ENCODE measurements at places on chromosomes 7 and 10. TPM values are rescaled to one million over a fixed set of nuclear protein-coding genes. Genes with fewer than 3 reads are reported as not detected.

Gene AZGP1
- not detected for total RNA-seq

Gene TCTN3
- total RNA-seq, result 43.8 TPM

Gene CUBN
- total RNA-seq, result 2.1 TPM

- no peak for DNase-seq
Measured at GRCh38 chr7:134931487-134931886, 54.8 kb upstream of the AGBL3 start.

GRCh38 chr7:43771573-43771972, 13.1 kb downstream of the BLVRA start:
- DNase-seq, result no peak

Gene SPDYE6
- not detected for total RNA-seq

DNA sequence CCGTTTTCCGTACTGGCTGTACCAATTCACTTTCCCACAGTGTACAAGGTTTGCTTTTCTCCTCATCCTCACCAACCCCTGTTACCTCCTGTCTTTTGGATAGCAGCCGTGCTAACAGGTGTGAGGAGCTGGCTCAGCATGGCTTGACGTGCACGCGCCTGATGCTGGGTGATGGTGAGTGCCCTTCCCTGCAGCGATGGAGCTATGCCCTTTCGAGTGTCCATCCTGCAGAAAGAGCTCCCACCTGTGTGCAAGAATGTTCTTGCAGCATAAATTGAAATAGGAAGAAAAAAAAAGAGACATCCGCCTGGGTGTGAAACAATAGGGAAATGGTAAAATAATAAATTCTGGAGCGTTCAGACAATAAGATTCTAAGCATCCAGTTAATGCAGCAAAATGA, 9.5 kb upstream of the UBE3C start:
- no peak for DNase-seq

GRCh38 chr10:2964632-2965296, 102.6 kb upstream of the PFKP start:
- DNase-seq, result no peak

DNA sequence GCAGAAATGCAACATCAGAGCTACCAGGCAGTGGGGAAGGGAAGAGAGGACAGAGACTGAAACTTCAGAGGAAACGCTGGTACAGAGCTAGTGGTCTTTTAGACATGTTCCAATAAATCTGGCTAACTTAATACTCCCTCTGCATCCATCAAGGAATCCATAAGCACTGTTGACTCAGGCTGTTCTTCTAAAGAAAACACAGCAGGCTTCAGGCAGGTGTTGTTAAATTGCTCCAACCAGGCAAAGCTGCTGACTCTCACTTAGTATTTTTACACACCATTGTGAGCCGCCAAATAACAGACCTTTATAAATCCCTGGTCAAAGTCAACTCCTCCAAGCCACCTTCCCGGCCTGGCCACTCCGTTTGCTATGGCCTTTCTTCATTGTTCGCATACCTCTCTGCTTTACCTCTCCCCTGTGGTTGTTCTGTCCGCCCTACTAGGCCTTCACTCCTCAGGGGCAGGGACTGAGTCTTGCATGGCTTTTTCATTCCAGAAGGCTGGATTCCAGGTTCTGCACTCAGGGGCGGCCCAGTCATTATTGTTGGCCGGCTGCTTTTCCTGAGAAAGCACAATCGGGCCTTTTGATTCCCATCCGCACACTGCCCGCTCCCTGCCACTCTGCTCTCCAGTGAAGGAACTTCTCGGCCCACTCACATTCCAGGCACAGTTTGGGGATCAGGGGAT, 18.4 kb downstream of the CREB3L2 start:
- no peak for DNase-seq

Gene PKD1L1
- 2.6 TPM for total RNA-seq

GRCh38 chr10:127153181-127153580, 43.2 kb downstream of the INSYN2A start:
- no peak for DNase-seq

Gene CCL26
- total RNA-seq, result 0.58 TPM

Gene HERC4
- 57.2 TPM for total RNA-seq

Gene GARIN1A
- total RNA-seq, result 0.05 TPM

Gene LRRC61
- total RNA-seq, result 1.7 TPM

GRCh38 chr7:105841866-105842265, 34.5 kb downstream of the ATXN7L1 start:
- no peak for DNase-seq

DNA sequence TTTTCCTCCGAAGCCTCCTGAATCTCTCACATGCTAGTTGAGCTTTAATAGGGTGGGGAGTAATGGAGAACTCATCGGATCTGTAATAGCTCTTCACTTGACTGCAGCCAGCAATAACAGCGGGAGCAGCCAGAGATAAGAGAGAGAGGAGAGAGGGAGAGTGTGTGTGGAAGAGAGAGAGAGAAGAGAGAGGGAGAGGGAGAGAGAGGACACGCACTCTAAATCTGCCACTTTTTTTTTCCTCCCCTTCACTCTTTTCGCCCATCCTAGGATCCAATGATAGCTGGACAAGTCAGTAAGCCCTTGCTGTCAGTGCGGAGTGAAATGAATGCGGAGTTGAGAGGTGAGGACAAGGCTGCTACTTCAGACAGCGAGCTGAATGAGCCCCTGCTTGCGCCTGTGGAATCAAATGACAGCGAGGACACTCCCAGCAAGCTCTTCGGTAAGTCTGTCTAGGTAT, 107.9 kb downstream of the POU6F2 start:
- no peak for DNase-seq

Gene HOXA4
- 6.8 TPM for total RNA-seq

Gene NODAL
- not detected for total RNA-seq

DNA sequence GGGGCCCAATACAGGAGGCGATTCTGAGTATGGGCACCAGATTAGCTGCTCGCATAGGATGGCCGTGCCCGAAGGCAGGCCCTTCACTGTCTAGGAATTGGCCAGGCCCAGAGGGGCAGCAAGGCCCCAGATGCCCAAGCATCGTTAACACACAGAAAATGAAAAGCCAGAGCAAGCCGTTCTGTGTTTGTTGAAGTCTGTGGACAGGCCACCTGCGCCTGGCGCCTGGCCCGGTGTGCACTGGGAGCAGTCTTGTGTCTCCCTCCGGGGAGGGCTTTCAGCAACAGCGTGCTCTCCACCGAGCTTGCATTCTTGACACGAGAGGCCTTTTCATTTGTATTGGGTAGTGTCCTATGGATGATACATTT, 34.5 kb upstream of the TTYH3 start:
- no peak for DNase-seq

DNA sequence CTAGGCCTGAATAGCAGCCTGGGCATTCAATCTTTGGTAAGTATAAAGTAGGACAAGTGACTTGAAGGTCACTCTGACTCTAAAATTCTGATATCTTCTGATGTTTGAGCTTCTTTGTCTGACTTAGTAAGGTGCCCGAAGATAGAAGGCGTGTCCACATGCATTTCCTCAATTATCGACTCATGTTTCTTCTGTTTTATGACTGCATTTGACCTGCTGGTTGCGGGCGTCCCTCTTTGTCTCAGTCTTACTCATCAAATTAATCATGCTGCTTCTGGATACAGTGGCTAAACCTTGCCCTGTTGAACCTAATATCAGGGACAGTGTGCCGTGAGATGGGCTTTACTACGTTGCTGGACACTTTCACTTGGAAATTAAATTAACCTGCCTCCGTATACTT, 534.1 kb downstream of the SDK1 start:
- DNase-seq, result no peak

Gene IKZF1
- total RNA-seq, result not detected

GRCh38 chr7:81209059-81209458, 290.2 kb upstream of the SEMA3C start:
- DNase-seq, result no peak

GRCh38 chr10:69446229-69446628, 5.0 kb upstream of the TSPAN15 start:
- no peak for DNase-seq

GRCh38 chr10:28822719-28823464, 145.6 kb downstream of the BAMBI start:
- no peak for DNase-seq

GRCh38 chr10:43256531-43257346, 10.1 kb downstream of the RASGEF1A start:
- DNase-seq, result no peak

DNA sequence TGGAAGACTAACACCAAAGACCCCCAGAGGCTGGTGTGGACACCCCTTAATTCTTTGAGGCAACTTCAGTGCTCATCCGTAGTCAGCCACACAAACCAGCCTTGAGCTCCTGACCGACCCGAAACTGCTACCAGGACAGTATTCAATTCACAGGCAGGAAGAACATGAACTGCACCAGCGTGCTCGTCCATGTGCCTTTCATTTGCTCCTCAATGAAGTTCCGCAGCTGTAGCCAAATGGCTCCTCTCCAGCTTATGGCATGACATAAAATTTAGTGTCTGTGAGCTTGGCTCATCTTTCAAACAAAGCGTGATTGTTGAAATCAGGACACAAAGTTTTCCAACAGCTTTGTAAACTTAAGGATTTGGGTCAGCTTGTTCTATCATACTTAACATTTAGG, 144.1 kb upstream of the FAM171A1 start:
- DNase-seq, result no peak

Gene INPP5F
- 21.3 TPM for total RNA-seq

- DNase-seq, result no peak
Measured at GRCh38 chr10:88041243-88042159, 178.1 kb downstream of the PTEN start.

GRCh38 chr10:62183442-62183841, 85.2 kb downstream of the RTKN2 start:
- no peak for DNase-seq

DNA sequence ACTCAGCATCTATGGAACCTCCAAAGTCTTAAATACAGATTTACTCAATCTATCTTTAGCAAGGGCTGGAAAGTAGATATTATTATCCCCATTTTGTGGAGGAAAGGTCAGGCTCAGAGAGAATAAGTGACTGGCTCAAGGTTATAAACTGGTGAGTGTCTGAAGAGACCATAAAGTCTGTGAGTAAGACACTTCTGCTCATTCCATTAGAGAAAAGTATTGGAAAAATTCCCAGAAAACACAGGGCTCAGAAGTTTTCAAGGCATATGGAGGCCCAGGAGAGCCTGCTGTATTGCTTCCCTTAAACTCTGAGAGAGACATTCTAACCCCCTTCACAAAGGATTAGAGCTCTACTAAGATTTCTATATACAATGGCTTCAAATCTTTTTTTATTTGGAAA, 134.8 kb downstream of the PCDH15 start:
- DNase-seq, result no peak

GRCh38 chr10:77879710-77880109, 46.8 kb downstream of the DLG5 start:
- DNase-seq, result no peak

Gene PDE1C
- total RNA-seq, result 2.6 TPM

- no peak for DNase-seq
Measured at GRCh38 chr10:67402620-67403019, 293.4 kb downstream of the CTNNA3 start.

Gene ZNF800
- total RNA-seq, result 14.4 TPM

- no peak for DNase-seq
Measured at GRCh38 chr10:122359621-122360020, 14.9 kb upstream of the PLEKHA1 start.

Gene ADAM8
- 3.1 TPM for total RNA-seq

DNA sequence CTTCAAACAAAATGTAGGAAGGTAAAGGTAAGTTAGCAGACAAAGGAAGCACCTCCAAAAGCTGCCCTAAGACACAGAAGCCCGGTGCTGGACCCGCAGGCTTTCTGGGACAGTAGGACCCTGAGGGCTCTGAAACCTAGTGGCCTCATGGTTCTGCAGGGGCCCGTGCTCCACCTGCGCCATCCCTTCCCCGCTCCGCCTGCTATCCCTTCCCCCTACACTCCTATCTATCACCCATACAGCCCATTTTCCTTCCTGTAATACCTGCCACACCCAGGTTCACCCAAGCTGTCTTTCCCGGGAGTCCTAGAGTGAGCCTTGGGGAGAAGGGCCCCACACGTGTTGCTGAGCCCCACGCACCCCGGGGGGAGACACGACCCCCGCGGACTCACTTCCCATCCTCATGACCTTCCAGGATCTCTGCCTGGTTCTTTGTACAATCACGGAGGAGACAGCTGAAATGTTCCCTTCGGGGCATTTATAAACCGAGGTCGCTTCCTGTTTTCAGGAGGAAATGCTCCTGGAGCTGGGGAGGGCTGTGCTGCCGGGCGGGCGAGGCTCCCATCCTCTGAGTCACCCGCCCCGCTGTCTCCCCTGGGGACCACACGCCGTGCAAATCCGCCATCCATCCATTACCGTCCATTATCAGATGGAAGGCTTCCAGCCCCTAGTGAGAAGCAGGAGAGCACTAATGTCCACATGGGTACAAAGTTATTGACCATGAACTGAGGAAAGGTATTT, 251.7 kb upstream of the PITRM1 start:
- no peak for DNase-seq

DNA sequence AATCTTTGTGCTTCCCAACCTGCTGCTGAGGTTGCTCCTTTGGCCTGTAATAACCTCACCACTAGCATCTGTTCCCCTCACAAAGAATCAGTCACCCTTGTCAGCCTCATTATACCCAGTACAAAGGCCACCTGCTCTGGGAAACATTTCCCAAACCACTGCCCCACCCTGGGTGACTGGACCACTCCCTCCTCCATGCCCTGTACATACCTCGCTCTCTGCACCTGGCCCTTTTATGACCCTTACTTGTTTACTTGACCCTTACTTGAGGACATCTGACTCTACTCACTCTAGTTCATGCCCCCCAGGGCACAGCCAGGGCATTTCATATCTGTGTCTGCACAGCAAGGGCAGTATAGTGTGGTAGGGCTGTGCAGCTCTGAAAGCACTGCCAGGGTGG, 21.4 kb upstream of the AOC1 start:
- DNase-seq, result no peak

- no peak for DNase-seq
Measured at GRCh38 chr7:36278069-36278619, 111.5 kb upstream of the ANLN start.

Gene TDRD1
- not detected for total RNA-seq

Gene WEE2
- total RNA-seq, result not detected

DNA sequence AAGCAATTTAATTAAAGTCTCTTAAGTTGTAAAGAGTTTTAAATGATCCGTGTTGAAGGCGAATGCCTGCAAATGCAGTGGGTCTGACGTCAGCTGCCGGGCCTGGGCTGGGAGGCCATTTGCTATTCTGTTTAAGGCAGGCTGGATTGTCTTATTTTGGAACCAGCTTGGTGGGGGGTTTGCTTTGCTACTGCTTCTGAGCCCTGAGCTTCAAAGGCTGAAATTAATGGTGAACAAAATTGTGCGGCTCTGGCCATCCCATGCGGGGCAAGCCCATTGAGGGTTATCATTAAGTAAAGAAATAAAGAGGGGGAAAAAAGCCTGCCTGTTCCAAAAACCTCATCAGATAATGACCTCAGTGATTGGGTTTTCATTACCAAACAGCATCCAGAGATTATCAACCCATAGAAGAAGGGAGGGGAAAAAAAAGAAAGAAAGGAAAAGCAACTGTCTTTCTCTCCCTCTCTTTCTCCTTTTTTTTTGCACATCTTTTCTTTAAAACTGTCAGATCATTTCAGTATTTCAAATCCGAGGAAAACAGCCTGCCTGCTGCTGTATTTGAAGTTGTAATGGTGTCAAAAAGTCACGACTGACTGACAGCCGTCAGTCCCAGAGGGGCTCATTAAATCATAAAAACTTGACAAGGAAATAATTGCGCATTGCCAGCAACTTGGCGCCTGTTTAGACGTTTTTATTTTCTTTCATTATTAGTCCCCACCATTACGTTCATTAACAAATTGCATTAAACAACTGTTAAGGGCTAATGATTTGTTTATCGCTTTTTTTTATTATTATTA, 131.9 kb upstream of the TCF7L2 start:
- no peak for DNase-seq
